Right lobe of liver (tissue), 6 donors: ENCODE measurements at places on chromosomes 1 and 21. TPM values are rescaled to one million over a fixed set of nuclear protein-coding genes. Genes with fewer than 3 reads are reported as not detected.
A peak's percentile ranks its signal among the peaks of the same experiment; 100 is the strongest.

The C1orf141 gene
- not detected for total RNA-seq

- no peak for DNase-seq
Measured at GRCh38 chr21:39934895-39935294, 67.7 kb downstream of the PCP4 start.

The PLCH2 gene
- 0.37 TPM for total RNA-seq

- DNase-seq: no peak
Measured at GRCh38 chr1:15399710-15400109, 10.0 kb upstream of the EFHD2 start.

DNA sequence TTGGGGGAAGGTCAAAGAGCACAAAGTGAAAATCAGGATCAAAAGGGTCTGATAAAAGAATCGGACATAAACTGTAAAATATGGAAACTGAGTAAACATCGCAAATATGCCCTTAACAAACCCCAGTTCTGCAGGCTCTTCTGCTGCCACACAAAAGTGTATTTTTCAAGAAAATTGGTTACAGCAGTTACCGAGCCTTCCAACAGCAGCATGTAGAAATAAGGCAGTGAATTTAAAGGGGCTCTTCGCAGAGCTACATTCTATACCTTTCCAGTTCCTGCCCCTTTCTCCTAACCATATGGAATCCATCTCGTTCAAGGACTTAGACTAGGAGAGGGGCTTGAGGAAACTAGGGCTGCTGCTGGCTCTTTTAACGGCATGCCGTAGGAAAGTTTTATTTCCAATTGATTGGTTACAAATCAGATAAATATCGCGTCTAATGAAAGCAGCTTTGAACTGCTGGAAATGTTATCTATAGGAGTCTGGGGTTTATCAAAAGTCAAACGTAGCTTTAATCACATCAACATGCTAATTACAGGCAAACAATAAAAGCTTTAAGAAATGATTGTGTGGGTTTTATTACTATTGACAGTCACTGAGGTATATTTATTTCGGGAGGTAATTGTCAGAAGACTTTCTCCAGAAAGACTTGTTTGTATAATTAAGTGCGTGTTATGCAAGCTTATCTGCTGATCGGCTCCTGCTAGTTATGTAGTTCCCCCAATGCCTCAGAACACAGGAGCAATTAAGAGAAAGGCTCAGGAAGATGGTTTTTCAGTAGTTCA is 59.1 kb downstream of the GORAB start:
- DNase-seq: no peak

- peak; percentile 28 for DNase-seq
Measured at GRCh38 chr1:153816283-153816889, 41.2 kb downstream of the SLC27A3 start.

DNA sequence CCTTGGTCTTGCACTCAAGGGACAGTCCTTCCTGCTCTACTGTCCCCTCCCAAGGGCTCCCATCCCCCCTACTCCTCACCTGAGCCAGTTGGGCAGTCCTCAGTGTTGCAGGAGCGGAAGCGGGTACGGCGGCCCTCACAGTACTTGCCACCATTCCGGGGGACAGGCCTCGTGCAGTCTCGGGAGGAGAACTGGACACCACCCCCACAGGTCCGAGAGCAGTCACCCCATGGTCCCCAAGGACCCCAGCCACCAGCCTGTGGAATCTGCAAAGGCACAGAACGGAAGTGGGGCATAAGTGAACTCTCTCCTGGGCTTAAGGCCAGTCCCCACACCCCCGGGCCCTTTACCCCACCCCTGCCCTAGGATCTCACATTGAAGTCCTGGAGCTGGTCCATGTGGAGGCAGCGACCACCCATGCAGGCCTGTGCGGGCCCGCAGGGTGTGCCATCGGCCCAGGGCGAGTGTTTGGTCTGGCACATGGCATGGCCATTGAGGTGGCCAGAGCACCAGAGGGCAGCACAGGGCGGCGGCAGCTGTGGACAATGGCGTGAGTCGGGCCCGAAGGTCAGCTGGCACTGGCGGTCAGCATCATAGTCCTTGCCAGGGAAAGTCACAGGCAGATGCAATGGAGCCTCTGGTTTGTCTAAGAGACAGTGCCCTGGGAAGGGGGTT is 5.2 kb downstream of the ADAMTS4 start:
- peak; percentile 94 for DNase-seq

DNA sequence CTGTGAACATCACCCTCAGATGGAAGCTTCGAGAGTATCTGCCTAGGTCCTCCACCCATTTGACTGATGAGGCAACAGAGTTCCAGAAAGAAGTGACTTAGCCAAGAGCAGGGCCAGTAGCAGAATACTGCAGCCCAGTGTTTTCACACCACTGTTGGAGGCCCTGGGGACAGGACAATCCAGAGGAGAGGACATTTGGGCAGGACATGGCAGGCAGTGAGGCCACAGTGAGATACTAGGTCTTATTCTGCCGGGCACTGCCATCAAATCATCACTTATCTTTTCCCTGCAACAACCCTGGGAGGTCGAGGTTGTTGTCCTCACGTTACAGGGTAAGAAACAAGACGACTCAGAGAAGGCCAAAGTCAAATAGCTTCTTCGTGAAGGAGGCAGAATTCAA is 5.5 kb upstream of the FOXO6 start:
- no peak for DNase-seq
